ENCODE measurements at places on chromosomes 3 and 15.
A peak's percentile ranks its signal among the peaks of the same experiment; 100 is the strongest.

DNA sequence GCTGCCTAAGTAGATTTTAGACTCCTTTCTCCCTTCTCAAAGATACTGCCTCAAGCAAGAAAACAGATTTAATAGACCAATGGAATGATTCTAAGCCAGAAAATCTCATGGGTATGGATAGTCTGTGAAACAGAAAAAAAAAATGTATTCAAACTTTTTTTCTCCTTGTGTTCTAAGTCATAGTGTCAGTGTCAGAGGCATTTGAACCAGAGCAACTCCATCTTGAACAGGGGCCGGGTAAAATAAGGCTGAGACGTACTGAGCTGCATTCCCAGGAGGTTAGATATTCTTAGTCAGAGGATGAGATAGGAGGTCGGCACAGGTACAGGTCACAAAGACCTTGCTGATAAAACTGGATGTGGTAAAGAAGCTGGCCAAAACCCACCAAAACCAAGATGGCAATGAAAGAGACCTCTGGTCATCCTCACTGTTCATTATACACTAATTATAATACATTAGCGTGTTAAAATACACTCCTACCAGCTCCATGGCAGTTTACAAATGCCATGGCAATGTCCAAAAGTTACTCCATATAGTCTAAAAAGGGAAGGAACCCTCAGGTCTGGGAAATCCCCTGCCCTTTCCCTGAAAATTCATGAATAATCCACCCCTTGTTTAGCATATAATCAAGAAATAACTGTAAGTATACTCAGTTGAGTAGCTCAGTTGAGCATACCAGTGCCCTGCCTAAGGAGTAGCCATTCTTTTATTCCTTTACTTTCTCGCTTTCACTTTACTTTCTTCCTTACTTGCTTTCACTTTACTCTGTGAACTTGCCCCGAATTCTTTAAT lies 72.8 kb upstream of the GOLGA8B start:
- DNase-seq = no peak

- peak; percentile 20 for DNase-seq
Measured at GRCh38 chr3:100782906-100783305, 73.6 kb downstream of the TFG start.

- no peak for DNase-seq
Measured at GRCh38 chr3:191066669-191067068, 132.4 kb upstream of the OSTN start.

DNA sequence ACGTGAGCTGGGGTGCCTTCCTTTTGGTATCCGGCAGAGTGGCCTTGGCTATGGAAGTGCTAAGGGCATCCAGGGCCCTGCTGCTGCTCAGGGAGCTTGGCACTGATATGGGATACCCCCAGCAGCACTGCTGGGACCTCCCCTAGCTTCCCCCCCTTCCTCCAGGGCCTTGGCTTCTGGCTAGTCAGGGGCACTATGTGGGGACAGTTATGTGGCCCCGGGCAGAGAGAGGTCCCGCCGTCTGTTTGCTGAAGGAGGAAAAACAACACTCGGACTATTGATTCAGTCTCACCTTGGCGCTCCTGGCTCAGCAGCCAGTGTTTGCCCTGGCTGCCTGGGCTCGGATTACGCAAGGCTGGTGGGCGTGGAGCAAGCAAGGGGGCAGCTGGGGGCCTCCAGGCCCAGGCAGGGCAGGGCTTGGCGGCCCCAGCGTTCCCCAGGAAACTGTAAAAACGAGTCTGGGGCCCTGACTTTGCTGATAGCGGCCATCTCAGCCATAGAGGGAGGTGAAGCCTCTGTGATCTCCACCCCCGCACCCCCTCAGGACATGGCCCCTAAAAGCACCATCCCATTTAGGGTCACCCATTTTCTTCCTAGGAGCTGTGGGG lies 5.7 kb downstream of the FURIN start:
- DNase-seq = no peak

DNA sequence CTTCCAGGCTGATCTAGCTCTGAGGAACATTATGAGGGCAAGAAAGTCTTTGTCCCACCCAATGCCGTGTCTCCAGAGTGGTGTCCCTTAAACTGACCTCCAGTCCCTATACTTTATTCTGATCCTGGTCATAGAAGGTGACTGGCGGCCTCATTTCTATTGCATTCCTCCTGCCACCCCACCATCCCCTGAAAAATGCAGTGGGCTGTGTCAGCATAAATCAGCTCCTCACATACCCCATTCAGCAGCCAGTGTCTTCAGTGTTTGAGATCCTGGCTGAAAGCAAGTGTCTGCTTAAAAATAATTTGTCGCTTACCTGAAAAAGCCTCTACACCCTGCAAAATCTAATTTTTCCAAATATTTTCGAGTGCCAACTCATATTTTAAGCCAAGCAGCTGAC lies 346.1 kb downstream of the FEZF2 start:
- DNase-seq = no peak

- no peak for DNase-seq
Measured at GRCh38 chr3:194492001-194492400, 5.2 kb upstream of the ATP13A3 start.

DNA sequence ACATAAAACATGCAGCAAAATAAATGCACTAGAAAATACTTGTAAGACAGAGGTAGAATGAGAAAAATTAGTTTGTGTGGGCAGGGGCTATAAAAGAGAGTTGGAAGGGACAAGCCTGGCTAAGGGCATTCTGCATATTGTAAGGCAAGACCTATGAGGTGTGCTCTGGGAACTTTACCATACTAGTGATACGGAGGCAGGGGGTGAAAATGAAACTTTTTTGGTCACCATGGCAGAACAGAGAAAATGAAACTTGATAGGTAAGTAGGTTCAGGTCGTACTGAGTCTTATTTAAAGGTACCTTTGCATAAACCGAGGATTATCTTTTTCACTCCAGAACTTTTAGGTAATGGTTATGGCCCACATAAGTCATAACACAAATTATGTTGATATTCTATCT lies 74.7 kb upstream of the ACKR4 start:
- DNase-seq = no peak

DNA sequence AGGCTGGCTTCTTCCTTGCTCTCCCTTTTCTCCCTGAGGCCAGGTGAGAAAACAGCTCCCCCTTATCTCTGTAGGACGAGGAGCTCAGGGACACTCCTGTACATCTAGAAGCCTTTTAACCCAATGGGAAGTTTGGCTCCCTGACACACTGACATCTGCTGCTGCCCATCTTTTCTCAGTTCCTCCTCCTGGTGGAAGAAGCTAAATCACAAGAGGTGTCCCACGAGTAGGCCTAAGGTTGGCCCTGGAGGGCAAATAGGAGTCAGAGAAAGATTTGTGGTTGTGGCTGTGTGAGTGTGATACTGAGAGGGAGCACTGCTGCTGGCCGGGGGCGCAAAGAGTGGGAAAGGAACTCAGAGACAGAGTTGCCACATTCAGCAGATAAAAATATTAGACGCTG lies 49.5 kb downstream of the ARHGAP31 start:
- no peak for DNase-seq

GRCh38 chr3:113912552-113913236 lies 35.1 kb upstream of the ZDHHC23 start:
- peak; percentile 43 for DNase-seq

DNA sequence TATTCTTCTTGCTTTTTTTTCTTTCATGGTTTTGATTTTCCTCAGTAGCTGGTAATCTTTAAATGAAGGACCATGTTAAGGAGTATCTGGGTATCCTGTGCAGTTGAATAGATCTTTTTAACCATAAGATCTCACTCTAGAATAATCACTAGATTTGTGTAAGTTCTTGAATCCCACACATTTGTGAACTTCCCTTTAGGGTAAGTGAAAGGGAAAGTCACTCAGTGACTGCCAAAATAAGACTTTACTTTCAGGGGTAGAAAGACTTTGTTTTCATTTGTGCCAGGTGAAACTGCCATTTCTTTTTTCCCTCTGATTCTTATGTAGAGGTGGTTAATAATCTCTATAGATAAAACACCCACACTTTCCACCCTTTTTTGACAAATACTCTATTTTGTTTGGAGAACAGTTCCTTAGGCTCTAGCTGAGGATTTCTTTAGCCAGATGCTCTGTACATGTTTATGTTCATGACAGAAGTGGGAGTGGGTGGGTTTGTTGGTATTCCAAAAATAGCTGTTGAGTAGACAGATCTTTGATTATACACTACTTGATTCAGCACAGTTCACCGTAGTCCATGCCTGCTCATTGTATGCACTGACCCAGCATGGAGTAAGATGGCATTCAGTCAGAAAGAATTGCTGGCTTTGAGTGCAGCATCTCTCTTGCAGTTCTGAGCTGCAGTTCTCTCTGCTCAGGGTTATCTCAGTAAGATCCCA lies 28.5 kb downstream of the LRRC49 start:
- no peak for DNase-seq

DNA sequence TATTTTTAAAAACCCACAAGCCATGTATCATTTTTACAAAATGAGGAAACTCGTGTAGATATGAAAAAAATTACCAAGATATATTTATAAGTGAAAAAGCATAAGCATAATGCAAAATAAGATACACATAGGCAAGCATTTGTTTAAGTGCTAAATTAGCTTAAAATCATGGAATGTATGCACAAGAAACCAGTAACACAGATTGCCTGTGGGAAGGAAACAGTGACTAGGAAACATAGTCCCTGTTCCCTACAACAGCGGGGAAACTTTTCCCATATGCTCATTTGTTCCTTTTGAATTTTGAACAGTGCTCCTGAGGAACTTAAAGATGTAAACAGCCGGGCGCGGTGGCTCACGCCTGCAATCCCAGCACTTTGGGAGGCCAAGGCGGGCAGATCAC lies 169.5 kb downstream of the PDE8A start:
- DNase-seq = no peak

DNA sequence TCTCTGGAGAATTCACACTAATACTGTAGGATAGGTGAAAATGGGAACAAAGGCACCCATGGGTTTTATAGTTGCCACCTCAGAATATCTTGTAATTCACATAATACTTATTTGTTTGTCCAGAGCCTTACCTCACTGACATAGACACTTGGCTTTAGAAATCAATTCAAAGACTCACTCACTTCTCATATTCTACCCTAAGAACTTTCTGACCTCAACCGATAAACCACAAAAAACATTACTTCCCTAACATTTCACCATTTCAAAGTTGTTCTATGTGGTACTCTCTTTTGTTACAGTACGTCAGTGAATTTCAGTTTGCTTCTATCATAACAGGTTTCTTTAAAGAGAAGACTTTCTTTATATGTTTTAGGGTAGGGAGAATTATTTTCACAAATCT lies 359.3 kb downstream of the IGSF11 start:
- no peak for DNase-seq

- DNase-seq = no peak
Measured at GRCh38 chr3:25513642-25514266, 85.7 kb downstream of the RARB start.

GRCh38 chr15:64426845-64427465 lies 33.4 kb upstream of the ZNF609 start:
- DNase-seq = no peak

DNA sequence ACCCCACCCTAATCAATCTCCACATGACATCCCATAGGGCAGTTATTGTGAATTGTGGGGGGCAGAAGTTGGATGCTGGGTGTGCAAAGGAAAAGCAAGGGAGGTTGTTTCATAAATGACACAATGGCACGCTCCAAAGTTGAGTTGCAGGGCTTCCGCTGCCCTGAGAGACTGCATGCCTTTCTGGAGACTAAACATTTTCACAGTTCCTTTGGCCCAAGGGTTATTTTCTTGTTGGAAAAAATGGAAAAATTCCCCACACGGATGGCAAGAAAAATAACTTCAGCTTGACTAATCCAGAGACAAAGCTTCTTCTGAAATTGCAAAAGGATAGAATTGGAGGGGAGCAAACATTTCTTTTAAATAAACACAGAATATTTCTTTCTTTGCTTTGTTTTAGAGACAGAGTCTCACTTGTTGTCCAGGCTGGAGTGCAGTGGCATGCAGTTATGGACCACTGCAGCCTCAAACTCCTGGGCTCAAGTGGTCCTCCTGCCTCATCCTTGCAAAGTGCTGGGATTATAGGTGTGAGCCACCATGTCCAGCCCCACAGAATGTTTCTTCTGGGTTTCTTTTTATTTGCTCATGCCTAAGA lies 19.1 kb upstream of the TPM1 start:
- DNase-seq = peak; percentile 82

DNA sequence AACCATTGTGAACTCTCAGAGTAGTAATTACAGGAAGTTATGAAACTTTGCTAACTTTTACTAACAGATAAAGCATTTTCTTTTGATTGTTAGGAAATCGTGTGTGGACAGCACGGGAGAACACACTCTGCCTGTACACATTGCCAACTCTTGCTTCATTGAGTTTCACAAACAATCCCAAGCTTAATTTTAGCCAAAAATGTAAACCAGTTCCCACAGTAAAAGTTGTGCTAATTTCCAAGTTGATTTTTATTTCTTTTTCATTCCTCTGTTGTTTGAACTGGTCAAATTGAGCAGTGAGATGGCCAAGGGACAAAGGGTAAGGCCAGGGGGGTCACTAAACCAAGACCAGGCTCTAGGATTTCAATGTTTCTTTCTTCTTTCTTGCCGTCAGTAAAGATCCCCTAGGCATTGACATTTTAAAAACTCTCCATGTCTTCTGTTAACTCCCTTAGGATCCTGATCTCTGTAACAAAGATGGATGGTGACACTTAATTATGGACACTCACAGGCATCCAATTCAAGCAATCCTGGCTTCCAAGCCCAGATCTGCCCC lies 414.9 kb downstream of the RBMS3 start:
- peak; percentile 62 for DNase-seq

DNA sequence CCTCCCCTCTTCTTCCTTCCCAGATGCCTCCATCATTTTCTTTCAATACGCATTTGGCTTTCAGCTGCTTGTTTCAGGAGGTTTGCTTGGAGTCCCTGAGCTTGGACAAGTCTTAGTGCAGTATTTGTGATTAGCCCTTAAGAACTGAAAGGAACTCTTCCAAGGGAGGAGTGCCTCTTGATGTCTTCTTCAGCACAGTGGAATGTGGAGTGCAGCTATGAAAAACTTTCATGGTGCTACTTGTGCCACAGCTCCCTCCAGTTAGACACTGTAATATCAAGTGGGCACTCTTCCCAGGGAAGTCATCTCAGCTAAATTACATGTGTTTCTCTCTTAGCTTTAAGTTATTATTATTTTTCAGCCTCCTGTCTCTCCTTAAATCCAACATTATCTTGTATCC lies 173.1 kb downstream of the NECTIN3 start:
- peak; percentile 64 for DNase-seq

GRCh38 chr3:160691151-160691550 lies 14.2 kb downstream of the ARL14 start:
- DNase-seq = no peak

DNA sequence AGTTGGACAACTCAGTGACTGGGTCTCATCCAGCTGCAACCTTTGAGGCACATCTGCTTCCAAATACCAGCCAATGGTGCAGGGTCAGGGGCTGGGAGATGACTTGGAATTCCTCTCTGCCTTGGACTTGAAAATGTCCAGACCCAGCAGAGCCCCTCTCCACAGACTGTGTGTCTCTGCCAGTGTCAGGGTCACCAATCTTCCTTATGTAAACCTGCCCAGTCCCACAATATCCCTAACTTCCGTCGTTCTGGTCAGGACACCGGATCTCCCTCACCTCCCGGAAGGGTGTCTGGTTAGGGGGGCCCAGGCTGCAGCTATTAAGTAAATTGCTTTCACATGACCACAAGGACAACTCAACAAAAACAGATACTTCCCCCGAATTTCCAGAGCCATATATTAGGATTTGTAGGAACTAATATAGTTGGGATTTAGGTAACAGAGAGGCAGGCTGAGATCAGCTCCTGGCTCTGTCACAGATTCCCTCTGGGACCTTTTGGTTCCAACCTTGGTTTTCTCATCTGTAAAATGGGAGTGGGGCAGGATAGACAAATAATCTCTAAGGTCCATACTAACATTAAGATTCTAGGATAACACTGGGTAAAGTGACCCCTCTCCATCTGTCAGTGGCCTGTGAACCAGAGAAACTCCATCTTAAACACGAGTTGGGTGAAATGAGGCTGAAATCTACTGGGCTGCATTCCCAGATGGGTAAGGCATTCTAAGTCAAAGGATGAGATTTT lies 30.8 kb downstream of the IGDCC3 start:
- no peak for DNase-seq
